ENCODE measurements at places on chromosomes 12 and 14.

DNA sequence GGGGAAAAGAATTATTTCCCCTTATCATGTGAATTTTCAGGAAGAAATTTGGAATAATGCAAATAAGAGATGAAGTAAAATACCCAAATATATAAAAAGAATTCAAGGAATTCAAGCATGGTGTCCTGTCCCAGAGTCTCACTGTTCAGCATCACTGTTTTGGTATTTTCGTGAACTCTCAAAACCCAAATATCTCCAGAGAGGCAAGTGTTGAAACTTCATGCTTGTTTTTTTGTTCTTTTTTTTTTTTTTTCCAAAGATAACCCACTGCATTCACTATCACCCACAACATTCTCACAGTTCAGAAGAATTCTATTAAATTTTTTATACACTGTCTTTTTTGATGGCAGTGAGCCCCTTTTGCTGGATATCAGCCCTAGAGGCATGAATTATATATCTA lies 354.9 kb downstream of the DIO2 start:
- DNase-seq: no peak

GRCh38 chr12:87870493-87871460 lies 158.4 kb downstream of the C12orf50 start:
- no peak for DNase-seq

DNA sequence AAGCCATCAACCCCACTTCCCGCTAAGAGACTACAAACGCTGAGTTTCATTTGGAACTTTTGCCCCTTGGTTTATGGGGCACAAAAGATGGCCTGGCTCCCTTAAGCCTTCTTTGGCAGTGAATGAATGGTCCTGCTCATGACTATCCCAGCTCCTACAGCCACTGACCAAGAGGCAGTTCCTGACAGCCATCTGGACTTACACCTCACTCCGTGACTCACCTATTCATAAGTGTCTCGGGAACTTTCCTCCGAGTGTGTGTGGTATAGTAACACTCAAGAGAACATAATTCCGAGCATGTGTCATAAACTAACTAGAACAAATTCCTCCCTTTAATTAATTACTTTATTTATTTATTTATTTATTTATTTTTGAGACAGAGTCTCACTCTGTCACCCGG lies 51.9 kb upstream of the NUDT4 start:
- no peak for DNase-seq

- no peak for DNase-seq
Measured at GRCh38 chr14:93304771-93305170, 28.1 kb downstream of the BTBD7 start.

- DNase-seq: peak; percentile 49
Measured at GRCh38 chr12:55707841-55708694, at the start of gene ITGA7. TSS of gene ITGA7 (minus strand) at chr12:55707904. CDS start at chr12:55707682, 222 bp downstream.

- no peak for DNase-seq
Measured at GRCh38 chr14:50985859-50986331, 41.6 kb upstream of the PYGL start.

DNA sequence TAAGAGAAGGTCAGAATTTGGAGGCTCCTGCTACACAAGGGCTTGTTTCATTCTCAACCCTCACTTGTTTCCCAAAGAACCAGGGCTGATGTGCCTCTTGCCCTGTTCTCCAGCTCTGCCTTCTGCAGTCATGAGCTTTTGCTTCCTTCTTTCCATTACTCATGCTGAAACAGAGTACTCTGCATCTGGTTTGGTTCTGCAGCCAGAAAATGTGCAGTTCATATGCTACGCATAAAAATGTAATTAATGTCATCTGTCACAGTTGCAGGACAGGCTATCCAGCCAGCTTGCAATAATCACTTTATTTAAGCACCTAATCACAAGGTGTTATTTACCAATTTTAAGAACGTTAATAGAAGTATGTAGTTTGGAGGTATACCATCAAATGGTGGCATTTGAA lies 150.2 kb downstream of the SRGAP1 start:
- no peak for DNase-seq

DNA sequence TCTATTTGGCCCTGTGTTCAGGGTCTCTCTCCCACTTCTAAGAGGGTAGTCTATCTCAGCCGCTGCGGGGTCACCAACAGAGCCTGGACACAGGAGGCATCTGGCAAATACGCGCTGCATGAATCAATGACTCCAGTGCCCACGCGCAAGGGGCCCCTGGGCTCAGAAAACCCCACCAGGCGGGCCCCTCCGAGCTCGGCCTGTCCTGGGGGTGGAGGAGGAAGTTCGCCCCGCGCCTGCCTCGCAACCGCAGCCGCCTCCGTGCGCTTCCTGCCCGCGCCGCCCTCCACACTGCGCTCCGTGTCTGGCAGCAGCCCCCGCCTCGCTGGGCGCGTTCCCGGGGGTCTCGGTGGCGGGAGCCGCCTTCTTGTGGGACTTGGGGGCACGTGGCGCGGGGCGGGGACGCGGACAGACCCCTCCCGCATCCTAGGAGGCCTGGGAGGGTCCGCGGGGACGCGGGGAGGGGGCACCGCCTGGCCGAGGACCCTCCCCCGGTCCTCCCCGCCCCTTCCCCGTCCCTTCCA lies 811 bp upstream of the FBRSL1 start:
- DNase-seq: peak; percentile 30

DNA sequence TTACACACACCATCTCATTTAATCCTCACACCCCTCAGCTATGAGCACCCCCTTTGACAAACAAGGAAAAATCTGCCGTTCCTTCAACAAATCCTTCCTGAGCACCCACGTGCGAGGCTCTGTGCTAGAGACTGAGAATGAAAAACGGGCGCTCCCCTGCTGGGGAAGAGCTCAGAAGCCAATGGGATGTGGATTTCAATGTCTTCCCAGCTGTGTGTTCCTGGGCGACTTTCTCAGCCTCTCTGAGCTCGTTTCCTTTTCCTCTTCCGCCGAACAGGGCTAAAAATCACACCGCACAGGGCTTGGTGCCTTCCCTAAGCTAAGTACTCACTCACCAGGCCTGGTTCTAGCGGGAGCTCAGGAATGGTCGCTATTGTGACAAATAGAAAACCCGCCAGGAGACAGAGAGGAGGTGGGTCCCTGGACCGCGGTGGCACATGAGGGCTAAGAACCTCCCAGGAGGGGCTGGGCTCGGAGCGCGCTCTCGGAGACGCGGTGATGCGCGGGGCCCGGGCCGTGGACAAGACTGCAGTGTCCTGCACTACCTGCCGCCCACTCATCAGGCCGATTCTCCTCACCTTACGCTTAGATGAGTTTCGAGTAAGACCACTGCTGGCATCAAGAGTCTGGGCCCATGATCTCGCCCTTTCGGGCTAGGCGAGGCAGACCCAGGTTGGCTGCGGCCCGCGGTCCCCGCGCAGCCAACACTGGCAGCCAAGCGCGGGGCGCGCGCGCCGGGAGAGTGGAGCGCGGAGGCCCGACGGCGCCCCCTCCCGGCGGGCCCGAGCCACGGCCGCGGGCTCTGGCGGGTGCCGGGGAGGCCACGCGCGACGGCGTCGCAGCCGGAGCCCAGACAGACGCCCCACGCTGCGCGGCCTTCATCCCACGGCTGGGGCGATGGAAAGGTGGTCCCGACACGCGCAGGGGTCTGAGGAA lies 17.0 kb downstream of the ZDHHC22 start:
- no peak for DNase-seq

DNA sequence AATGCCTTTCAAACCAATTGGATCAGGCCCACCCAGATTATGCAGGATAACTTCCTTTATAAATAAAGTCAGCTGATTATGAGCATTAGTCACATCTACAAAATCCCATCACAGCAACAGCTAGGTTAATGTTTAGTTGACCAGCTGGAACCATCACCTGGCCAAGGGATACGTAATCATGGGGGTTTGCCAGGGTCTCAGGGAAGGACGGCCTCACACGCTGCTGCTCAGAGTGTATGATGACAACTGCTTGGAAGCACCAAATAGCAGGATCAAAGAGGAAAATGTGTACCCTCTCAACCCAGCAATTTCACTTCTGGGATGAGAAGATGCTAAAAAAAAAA lies 162.6 kb downstream of the SLC15A4 start:
- no peak for DNase-seq

GRCh38 chr12:102483466-102483865 lies 3.1 kb upstream of the IGF1 start:
- DNase-seq: no peak

GRCh38 chr12:100265732-100266584 lies 921 bp downstream of the DEPDC4 start:
- no peak for DNase-seq

- DNase-seq: no peak
Measured at GRCh38 chr12:62817556-62818271, 117.2 kb downstream of the PPM1H start.

- DNase-seq: no peak
Measured at GRCh38 chr14:76814726-76815645, 2.3 kb upstream of the ANGEL1 start.

DNA sequence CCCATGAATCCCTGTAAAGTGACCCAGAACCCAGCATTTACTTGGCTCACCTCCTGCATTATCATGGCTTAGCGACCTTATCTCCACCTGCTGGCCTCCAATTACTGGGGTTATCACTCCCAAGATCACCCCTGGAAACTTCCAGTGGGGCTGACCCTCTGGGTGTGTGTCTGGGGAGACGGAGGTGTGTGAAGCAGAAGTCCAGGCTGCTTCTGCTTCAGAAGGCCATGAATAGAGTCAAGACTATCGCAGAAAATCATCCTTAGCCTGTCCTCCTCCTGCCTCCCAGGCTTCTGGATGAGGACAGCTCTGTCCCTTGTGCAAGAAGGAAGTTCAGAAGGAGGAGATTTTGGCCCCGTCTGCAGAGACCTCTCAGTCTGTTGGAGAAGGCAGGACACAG lies 408 bp upstream of the KRT72 start:
- DNase-seq: no peak

DNA sequence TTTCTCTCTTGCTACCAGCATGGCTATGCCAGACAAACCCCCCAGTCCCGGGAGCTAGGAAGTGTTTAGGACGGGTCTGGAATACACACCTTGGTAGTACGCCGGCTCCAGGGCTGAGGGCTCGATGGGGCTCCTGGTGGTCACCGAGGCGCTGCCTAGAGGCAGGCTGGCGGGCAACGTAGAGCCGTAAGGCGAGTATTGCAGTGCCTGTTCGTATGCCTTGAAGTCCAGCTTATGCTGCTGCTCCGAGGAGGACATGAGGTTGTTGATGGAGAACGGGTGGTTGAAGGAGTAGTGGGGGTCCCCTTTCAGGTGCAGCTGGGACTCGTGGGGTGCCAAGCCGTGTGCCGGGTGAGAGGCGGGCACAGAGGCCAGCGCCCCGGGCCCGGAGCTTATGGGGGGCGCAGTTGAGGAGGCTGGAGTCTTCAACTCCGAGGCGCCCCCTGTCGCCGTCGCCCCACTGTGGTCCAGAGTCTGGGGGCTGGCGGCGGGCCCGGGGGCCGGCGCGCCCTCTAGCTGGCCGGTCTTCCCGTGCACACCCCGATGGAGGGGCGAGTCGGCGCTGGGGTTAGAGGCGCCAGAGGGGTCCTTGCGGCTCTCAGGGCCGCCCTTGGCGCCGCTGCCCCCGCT lies 3.6 kb downstream of the FOXA1 start:
- no peak for DNase-seq

DNA sequence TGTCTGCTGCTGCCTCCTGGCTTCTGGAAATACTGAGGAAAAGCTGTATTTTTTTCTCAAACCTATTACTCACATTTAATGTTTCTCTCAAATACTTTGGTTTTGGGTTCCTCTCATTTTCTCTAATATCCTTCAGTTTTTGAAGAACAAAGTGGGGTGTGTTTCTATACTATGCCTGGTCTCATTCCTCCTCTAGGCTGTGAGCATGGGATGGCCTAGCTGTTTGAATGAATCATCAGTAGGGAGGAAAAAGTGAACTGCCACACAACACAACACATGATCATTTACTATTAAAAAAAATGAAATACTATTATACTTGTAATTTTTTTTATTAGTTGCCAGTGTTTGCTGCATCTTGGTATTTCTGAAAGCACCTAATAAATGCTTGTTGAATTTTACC lies 11.3 kb upstream of the SMCO3 start:
- no peak for DNase-seq

DNA sequence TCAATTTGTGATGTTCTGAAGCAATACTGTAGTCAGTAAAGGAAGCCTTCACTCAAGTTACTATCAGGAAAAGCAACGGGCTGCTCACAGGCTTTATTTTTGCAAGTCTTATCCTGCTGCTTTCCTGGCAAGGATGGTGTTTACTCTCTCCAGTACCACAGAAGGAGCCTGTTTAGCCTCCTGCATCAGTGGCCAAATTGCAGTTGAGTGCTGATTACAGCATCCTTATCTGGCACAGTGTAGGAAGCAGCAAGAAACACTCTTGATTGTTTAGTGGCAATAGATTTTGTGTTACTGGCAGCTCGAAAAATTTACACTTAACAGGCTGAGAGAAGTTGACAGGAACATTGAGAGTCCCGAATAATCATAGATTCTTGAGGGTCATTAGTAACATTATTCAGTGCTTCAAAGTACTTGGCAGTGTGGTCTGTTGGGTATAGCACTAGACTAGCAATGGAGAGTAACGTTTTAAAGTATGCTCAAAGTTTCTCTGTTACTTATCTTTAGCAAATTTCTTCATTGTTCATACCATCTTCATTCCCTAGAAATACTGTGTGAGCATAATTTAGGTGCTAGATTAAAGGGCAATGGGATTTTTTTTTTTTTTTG lies 11.7 kb downstream of the TULP3 start:
- no peak for DNase-seq

DNA sequence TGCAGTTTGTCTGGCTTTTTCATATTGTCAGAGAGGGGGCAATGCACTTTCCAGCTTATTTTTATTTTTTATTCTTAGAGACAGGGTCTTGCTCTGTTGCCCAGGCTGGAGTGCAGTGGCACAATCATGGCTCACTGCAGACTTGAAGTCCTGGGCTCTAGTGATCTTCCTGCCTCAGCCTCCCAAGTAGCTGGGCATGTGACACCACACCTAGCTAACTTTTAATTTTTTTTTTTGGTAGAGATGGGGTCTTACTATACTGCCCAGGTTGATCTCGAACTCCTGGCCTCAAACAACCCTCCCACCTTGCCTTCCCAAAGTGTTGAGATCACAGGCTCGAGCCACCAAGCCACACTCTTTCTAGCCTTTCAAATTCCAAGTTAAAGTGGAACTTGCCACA lies 3.9 kb upstream of the A2ML1 start:
- no peak for DNase-seq

GRCh38 chr12:132451172-132451835 lies 38.6 kb upstream of the FBRSL1 start:
- no peak for DNase-seq

DNA sequence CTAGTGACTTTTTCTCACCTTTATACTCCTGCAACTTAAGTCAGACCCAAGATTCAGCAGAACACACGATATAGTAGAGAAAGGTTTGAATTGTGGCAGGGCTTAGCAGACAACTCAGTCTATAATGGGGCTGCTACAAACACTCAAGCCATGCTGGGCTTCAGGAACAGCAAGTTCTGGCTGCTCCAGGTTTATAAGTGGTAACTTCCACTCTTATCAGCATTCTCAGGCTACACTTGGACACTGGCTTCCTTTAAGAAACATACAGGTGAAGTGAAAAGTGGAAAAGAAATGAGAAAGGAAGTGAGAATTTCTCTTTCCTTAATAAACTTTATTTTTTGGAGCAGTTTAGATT lies 21.7 kb downstream of the PLEKHD1 start:
- DNase-seq: no peak

GRCh38 chr12:40011775-40012129 lies 94.1 kb downstream of the SLC2A13 start:
- DNase-seq: no peak
